Esophagus squamous epithelium (tissue), 5 donors: ENCODE measurements at places on chromosomes 7 and 10.

DNA sequence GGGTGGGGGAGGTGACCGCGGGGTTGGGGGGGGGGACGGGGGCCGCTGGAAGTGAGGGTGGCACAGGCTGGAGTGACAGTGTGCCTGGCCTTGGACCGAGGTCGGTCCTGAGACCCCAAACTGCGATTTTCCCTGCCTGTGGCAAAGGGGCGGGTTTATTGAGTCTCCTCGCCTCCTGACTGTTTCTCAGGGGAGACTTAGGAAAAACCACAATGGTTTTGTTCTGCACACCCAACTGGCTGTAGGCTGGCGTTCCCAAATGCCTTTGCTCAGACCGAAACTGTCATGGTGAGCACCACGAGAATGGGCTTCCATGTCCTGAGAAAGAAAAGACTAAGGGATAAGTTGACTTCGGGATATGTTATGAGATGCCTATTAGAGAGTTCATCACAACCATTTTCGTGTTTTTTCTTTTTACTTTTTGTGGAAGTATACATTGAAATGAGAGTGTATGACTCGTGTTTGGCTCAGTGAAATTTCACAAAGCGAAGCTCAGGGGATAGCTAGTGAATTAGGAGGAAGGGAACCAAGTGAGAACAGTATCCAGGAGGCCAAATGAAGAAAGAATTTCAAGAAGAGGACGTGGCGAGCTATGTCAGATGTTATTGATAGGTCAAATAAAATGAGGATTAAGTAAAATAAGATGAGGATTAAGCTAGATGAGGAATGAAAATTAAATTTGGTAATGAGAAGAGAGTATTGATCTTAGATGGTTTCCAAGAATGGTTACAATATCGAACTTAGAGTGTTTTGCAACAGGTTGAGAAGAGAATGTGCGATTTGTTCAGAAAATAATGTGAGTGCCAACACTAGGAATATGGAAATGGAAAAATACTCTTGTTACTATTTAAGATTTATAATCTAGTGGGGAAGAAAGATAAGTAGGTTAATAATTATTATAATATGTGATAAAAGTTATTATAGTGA is 918 bp downstream of the NET1 start:
- DNase-seq, result no peak

- DNase-seq, result no peak
These were observed 23.1 kb upstream of the PIK3CG start for GRCh38 chr7:106841896-106842390.

DNA sequence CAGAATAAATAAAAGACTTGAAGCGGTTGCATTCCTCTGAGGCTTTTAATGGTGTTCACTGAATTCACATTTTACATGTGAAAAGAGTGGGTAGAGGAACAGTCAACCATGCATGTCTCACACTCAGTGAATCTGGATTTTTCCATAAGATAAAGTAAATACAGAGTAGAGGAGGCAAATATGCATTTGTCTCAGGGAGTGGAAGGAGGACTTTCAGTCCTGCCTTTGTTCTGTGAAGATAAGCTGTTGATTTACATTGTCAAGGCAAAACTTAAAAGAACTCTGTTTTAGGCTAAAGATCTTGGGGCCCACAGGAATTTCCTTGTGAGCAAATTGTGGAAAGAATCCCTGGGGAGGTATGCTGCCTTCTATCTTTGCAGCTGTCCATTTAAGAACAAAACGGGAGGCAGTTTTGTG is 825.3 kb upstream of the MBL2 start:
- DNase-seq, result no peak

DNA sequence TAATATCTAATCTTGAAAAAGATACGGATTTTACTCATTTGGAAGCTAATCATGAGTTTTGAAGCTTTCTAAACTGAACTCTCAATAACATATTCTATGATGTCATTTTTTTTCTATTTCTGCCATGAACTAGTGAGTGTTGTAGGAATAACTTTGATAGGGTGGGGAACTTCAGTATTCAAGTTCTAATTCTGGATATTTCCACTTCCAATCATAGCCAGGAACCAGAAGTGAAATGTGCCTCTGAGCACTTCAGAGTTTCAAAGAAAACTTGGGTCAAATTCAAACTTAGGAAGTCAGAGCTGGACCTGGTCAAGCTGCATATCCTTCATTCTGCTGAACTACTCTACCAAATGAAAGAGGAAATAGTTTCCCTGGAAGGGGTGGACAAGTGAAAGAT is 847 bp downstream of the AGMO start:
- DNase-seq, result no peak

- DNase-seq, result no peak
These were observed 233.1 kb downstream of the PLXNA4 start for GRCh38 chr7:132343199-132343598.

- DNase-seq, result no peak
These were observed 92.6 kb downstream of the POLL start for GRCh38 chr10:101495324-101495925.

- DNase-seq, result no peak
These were observed 16.1 kb upstream of the TAS2R40 start for GRCh38 chr7:143205560-143206293.

DNA sequence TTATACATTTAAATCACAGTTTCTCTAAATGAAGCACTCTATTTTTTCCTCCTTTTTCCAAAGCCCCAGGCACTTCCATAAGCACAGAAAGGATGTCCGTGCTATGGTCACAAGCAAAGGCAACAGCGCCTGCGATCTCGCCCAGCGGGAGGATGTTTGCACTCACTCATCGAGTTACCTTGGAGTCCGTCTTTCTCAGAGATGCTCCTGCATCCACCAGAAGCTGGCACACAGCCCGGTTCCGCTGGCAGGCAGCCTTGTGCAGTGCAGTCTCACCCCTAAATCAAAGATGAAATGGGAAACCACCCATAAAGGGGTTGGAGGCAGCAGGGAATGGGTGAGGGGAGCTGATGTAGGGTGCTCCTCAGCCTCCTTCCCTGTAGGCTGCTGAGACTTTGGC is 51.9 kb upstream of the PTN start:
- DNase-seq, result no peak

DNA sequence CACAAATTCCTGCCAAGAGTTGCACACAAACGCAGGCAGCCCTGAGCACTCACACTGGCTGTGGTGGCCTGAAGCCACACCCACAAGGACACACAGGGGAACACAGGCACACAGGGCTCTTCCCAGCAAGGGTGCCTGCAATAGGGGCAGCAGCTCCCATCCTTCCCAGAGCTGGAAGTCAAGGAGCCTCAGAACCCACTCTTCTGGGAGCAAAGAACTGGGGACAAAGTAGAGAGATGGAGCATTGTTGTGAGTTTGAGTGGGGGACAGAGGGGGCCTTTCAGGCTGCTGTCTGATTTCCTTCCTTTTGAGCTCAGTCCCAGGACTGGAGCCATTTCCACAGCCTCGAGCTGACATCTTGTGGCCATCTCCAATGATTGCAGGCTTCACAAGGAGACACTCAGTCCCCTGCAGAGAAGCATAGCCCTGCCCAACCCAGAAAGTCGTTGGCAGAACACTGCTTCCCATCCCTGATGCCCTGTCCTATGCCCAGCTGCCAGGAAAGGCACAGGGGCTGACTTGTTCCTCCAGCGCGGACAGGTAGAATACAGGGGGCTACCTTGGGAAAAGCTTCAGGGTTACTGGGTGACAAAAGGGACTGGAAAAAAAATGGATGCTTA is 34.4 kb upstream of the SLF2 start:
- no peak for DNase-seq

- DNase-seq, result no peak
These were observed 14.0 kb upstream of the ARPC1A start for GRCh38 chr7:99311702-99312101.

DNA sequence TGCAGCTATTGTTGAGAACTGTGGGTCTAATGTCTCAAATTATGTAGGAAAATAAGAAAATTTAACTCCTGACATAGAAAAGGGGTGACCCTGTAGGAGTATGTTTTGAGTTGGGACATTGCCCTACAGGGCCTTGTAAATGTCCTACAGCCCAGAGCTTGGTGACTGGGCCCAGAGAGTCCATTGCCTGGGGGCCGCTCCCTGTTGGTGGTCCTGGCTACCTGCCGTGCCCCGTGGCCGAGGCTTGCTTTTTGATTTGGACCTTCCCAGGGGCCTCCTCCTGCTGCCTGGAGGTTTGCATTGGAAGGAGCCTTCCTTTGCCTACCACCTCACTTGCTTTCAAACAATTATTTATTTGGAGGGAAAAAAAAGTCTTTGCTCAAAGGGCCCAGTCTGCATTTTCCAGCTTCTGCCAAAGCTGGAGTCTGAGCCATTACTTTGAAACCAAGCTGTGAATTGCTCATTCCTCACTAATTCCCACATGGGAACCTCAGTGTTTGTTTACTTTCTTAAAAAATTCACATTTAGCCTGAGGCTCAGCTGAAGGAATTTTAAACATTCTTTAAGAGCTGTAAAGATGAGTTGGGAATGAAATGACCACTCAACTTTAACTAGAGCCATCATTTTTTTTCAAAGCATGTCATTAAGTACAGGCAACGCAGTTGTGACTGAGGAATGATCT is 355.0 kb downstream of the GLRX3 start:
- no peak for DNase-seq

DNA sequence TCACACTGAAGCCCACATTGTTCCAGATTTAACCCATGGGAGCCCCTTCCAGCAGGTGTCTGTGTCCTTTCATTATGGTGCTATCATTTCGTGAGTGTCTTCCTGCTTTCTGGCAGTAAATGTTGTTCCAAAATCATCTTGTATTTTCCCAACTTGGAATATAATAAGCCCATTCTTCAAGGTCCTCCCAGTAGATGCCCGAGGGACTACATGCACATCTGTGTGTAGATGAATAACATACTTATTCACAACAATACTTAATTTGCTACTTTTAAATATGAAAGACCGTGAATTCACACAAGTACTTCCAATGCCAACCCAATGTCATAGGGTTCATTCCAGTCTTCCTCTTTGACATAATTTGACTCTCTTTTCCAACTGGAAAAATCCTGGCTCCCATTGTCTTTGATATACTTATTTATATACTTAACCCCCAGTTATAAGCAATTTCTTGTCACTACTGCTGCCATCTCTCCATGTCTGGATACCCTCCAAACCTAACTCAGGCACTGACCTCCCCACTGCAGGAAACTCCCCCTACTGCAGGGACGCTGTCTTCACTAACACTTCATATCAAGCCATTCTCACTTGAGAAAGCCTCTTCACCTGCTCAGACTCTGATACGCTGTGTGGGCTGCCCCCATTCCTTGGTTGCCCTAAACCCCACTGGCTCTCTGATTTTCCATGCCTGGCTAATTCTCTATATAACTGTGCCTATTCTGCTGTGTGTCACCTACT is 1119.2 kb downstream of the CNTNAP2 start:
- no peak for DNase-seq

- no peak for DNase-seq
These were observed 8.1 kb downstream of the TRPV5 start for GRCh38 chr7:142925413-142925812.

DNA sequence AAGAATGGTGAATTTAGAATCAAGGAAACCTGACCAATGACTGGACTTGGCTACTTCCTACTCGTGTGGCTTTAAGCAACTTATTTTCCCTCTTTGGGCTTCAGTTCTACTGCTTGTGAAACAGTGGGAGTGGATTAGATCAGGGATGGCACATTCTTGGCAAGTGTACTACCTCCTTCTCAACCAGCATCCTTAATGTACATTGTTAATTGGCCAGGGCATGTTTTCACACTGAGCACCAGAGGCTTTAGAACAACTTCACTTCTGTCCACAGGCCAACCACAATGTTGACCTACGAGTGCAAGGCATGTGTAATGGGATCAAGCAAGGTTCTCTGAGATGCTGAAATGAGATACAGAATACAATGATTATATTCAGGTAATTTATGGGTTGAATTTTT is 315.3 kb downstream of the ADRA2A start:
- no peak for DNase-seq

GRCh38 chr7:95684037-95684436 is 87.7 kb upstream of the PDK4 start:
- DNase-seq, result no peak

DNA sequence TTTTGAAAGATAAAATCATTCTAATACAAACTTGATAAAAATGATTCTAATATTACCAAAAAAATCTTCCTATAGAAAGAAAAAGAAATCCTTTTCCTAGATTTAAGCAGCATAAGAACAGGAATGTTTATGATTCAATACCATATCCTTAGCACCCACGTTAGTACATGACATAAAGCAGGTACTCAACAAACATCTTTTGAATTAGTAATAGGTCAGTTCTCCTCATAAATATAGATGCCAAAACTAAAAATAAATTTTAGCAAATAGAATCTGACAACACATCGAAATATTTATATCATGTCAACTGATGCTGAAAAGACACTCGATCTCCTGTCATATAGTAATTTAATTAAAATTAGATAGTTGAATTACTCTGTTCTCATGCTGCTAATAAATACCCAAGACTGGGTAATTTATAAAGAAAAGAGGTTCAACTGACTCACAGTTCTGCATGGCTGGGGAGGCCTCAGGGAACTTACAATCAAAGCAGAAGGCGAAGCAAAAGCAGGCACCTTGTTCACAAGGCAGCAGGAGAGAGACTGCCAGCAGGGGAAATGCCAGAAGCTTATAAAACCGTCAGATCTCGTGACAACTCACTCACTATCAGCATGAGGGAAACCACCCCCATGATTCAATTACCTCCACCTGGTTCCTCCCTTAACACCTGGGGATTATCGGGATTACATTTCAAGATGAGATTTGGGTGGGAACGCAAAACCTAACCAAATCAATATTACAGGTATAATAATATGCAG is 191.8 kb downstream of the HTR7 start:
- DNase-seq, result no peak

- no peak for DNase-seq
These were observed 38.8 kb downstream of the VPS41 start for GRCh38 chr7:38870147-38870546.

GRCh38 chr10:126135941-126136595 is 239.7 kb downstream of the FANK1 start:
- DNase-seq, result no peak

DNA sequence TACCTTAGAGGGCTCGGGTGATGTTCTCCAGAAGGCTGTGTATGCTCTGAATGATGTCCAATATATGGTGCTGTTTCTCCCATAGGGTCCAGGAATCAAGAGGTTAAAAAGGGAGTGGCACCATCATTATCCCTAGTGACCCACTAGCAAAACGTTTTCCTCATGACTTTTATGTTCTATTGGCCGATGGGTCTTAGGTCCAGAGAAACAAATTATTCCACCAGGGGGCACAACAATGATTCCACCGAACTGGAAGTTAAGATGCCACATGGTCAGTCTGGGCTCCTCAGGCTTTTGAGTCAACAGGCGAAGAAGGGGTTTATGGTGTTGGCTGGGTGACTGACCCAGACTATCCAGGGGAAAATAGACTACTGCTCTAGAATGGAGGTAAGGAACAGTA is 256.1 kb downstream of the COBL start:
- no peak for DNase-seq

GRCh38 chr10:130232166-130233034 is 96.2 kb downstream of the GLRX3 start:
- DNase-seq, result no peak
